ENCODE measurements at places on chromosomes 2 and 18. TPM values are rescaled to one million over a fixed set of nuclear protein-coding genes. Genes with fewer than 3 reads are reported as not detected.

GRCh38 chr2:13046557-13047165 lies 329.9 kb downstream of the TRIB2 start:
- DNase-seq = peak; percentile 13

DNA sequence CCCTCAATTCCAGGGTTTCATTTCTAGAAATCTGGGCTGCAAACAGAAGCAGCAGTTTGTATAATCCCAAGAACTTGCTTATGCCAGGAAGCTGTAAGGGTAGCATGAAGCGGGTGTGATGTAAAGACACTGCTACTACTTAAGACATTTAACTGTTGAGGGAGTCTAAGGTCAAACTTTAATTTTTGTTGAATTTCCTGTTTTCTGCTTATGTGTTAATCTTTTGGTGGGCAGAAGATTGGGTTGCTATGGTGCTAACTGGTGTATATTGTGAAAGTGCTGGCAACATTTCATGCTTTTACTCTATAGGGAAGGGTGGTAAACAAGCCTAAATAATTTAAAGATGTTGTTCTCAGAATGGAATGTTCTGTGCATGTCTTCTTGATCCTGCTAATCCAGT lies 2.7 kb downstream of the NCOA1 start:
- no peak for DNase-seq

- no peak for DNase-seq
Measured at GRCh38 chr2:144389151-144389929, 130.6 kb downstream of the ZEB2 start.

The KCNG2 gene
- total RNA-seq = not detected

DNA sequence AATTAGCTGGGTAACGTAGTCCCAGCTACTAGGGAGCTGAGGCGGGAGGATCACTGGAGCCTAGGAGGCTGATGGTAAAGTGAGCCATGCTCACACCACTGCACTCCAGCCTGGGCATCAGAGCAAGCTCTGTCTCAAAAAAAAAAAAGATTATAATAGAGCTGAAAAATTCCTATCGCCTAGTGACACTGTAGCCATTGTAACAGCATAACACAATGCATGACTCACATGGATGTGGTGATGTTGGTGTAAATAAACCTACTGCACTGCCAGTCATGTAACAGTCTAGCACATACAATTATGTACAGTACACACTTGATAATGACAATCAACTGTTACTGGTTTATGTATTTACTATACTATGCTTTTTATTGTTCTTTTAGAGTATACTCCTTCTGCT lies 39.6 kb downstream of the MGAT4A start:
- peak; percentile 93 for DNase-seq

DNA sequence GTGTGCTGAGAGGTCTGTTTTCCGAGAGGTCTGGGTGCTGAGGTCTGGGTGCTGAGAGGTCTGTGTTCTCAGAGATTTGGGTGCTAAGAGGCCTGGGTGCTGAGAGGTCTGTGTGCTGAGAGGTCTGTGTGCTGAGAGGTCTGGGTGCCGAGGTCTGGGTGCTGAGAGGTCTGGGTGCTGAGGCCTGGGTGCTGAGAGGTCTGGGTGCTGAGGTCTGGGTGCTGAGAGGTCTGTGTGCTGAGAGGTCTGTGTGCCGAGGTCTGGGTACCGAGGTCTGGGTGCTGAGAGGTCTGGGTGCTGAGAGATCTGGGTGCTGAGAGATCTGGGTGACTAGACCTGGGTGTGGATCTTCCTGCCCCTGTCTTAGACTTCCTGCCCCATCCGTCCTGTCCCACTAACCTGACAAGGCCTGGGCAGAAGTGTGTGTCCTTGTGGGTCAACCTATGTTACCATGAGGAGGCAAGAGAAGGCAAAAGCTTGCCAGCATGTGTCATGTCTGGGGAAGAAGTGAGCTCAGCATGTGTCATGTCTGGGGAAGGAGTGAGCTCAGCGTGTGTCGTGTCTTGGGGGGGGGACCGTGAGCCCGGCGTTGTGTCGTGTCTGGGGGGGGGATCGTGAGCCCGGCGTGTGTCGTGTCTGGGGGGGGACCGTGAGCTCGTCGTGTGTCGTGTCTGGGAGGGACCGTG lies 69.3 kb downstream of the KCNG2 start:
- DNase-seq = no peak

DNA sequence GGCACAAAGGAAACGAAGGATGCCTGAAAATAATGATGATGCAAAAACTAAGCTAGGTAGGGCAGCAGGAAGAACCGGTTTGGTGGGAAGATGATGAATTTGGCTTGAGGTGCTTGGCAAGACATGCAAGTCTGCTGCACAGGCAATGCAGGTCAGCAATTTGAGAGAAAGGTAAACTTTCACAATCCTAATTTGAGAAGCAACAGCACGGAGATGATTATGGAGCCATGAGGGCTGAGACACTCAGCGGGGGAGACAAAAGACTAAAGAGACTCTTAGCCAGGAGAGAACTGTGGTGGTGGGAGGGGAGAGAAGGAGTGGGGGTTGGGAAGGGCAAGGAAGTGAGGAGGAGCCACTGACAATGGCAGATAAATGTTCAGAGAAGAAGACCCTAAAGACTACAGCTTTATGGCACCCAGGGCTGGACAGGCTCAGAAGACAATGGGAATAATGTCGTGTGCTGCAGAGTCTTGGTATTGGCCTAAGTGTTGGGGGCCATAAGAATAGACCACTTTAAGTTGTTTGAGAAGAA lies 19.4 kb upstream of the RNF149 start:
- DNase-seq = peak; percentile 44

DNA sequence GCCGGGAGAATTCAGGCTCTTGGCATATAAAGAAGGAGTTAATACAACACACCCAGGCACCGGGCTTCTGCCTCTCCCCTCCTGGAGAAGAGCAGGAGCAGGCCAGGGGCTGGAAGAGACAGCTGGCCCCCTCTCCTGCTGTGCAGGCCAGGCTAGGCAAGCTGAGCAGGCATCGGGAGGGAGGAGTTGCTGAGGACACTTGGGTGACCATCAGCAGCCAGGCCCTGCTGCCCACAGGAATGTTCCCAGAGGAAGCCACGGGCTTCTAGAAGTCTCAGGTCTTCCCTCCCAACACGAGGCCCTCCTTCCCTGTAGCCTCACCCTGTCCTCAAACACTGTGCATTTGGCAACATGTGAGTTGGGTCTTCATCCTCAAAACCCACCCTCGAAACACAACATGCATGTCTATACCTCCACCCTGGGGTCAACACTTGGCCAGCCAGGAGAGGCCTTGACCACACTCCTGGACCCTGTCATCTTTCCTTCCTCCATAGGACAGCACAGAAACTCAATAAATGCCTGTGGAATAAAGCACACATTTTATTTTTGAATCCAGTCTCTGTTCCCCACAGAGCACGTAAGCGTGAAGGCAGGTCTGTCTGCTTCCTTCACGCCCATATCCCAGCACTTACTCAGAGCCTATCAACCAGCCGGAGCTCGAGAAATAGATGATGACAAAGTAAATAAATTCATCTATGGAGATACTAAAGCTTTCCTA lies 433.8 kb upstream of the ID2 start:
- peak; percentile 20 for DNase-seq

The REG1B gene
- total RNA-seq = not detected

GRCh38 chr18:73093687-73094250 lies 226.0 kb upstream of the NETO1 start:
- DNase-seq = no peak

The LRRTM1 gene
- total RNA-seq = not detected

The DSG1 gene
- not detected for total RNA-seq

- no peak for DNase-seq
Measured at GRCh38 chr18:32333781-32334180, 136.9 kb downstream of the GAREM1 start.

DNA sequence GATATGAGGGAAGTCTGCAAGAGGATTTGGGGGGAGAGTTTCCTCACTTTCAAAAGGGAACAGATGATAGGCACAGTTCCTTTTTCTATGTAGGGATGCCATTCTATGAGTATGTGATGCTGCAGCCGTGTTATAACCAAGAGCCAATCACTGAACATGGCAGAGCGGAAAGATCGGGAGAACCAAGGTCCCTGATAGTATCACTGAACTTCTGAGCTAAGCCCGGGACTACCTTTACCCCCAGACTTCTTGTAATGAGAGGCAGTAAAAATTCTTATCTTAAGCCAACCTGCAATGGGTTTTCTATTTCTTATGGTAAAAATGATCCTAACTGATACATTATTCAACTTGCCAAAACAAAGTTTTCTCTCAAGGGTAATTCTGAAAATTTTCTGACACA lies 21.6 kb upstream of the SLC1A4 start:
- DNase-seq = no peak

- DNase-seq = no peak
Measured at GRCh38 chr2:170739507-170740046, 24.4 kb downstream of the SP5 start.

DNA sequence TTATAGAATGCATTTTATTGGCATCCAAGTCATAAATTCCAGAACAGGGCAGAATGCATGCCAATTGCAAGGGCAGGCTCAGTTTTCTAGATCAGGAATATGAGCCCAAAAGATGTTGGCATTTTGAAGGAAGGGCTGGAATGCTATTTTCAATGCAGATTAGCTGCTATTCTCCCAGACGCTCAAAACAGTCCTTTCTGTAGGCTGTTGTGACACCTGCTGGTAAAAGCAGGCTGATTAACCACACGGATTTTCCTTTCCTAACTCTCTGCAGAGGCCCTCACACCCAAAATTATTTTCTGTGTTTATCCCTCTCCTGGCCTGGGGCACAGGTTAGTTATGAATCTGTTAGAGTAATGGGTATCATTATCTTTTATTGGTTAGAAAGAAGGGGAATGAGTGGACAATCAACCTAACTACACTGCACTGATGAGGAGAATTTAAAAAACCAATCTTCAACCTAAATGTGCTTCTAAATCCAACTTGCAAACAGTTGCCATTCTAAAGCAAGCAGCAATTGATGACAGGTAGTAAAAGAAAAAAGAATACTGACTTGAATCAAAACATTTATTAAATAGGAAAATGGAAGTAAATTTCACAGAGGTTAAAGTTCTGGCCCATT lies 94.0 kb downstream of the PLA2R1 start:
- DNase-seq = peak; percentile 35

- no peak for DNase-seq
Measured at GRCh38 chr2:197147942-197148341, 162.6 kb downstream of the ANKRD44 start.

- no peak for DNase-seq
Measured at GRCh38 chr2:79820281-79820680, 307.4 kb downstream of the CTNNA2 start.

DNA sequence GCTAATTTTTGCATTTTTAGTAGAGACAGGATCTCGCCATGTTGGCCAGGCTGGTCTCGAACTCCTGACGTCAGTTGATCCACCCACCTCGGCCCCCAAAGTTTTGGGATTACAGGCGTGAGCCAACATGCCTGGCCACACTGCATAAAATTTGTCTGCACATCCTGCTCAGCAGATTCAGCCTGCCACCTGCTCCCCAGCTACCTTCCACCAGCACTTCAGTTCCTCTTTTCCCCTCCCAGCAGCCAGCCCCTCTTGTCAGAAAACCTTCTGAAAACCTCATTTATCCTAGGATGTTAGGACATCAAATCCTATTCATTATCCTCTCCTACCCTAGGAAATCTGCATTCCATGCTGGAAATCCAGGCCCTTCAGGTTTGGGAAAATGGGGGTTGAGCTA lies 99.4 kb upstream of the STPG4 start:
- no peak for DNase-seq

DNA sequence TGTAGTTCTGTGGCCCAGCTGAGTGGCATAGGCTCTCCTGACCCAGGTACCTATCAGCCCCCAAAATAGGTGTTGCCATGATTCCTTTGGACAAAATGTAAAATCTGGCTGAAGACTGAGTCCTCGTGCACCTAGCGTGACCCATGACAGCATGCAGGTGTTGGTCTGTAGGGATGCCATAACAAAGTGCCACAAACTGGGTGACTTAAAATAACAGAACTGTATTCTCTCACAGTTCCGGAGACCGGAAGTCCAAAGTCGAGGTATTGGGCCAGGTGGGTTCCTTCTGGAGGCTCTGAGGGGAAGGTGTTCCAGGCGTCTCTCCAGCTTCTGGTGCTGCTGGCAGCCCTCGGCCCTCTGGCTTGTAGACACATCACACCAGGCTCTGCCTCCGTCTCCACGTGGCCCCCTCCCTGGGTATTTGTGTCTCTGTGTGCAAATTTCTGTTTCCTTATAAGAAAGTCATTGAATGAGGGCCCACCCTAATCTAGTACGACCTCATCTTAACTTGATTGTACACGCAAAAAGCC lies 34.5 kb downstream of the LRRFIP1 start:
- no peak for DNase-seq

The STARD6 gene
- 0.69 TPM for total RNA-seq

The MOCOS gene
- 12.0 TPM for total RNA-seq

The METTL4 gene
- total RNA-seq = 13.8 TPM

- DNase-seq = no peak
Measured at GRCh38 chr2:178412047-178412446, 38.9 kb downstream of the PRKRA start.

- DNase-seq = no peak
Measured at GRCh38 chr2:60175290-60175689, 378.2 kb downstream of the BCL11A start.

GRCh38 chr2:100416935-100417710 lies at the start of gene CHST10:
CHST10 (minus strand) TSS chr2:100417668; CDS start chr2:100406675, 10,993 bp downstream.
- peak; percentile 11 for DNase-seq

The COL5A2 gene
- 45.5 TPM for total RNA-seq

DNA sequence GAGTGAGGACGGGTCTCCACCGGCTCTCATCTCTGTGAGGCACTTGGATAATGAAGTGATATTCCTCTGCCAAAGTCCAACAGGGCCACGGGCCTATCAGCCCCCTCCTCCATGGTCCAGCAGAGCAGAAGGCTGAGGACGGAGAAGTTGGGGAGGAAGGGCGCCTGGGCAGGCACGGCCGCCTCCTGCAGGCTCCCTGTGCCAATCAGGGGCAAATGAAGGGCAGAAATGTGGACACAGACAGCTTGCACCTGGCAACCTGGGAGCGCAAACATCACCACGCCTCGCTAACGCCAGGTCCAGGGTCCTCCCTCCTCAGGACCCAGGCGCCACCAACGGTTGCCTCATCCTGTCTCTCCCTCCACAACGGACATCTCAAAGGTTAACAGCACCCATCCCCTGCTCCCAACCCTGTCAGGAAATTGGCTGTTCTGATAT lies 24.3 kb downstream of the SMAD7 start:
- DNase-seq = no peak

DNA sequence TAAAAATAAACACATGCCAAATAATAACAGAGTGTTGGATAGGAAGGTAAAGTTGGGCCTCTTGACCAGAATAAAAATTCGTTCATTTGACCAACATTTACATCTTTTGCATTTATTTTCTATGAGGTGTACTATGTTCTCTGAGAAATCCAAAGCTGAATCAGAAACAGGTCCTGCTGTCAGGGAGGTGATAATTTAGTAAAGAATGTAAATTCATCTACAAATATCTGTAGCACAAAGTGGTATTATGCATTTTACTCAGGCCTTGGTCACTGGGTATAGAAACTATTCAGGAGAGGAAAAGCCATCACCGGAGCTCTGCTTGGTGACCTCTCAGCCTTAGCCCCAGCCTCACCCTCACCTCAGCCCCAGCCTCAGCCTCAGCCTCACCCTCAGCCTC lies 208.9 kb downstream of the SPP2 start:
- no peak for DNase-seq

DNA sequence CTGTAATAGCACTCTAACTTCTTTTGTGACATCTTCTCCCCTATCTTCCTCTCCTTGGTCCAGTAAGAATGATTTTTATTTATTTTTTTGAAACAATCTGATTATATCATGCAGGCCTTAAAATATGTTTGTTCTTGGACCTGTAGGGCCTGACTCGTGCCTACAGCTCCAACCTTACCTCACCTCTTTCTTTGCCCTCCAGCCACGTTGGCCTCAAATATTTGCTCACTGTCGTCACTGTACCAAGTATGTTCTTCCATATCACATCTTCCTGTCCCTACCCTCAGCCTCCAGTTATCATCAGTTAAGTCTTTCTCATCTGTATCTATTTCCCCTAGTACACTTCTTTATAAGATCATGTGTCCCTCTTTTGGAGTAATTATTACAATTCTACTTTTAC lies 125.5 kb downstream of the CDH7 start:
- DNase-seq = no peak

The CYP27A1 gene
- total RNA-seq = 42.8 TPM
